Right ventricle myocardium inferior (tissue), 1 donor: ENCODE measurements at places on chromosomes 3 and 15.

DNA sequence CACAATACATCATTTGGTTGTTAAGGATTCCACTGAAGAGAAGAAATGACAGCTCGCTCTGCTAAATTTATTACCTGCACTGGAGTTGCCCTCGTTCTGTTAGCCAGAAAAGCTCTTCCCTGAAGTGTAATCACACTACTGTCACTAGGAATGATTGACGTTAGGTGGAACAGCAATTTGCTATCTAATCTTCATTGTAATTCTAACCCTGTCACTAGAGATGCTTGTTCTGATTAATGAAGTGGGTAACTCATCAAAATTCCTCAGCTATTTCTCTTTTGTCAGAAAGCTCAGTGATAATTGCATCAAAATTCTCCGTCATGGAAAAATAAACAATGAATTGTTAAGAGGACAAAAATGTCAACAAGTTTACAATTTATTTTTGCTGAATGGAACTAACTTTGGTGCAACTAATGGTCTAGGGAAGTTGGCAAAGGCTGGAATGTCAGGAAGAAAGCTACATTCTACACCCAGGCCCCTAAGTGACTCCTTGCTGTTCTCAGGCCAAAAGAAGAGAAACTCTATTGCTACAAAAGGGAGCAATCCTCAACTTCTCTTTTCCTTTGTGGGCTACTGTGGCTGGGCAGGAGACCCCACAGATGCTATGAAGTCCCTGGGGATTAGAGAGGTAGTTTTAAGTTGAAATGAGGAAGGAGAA is 34.1 kb downstream of the CCDC191 start:
- no peak for DNase-seq

GRCh38 chr3:168417016-168417415 is 321.3 kb upstream of the GOLIM4 start:
- no peak for DNase-seq

DNA sequence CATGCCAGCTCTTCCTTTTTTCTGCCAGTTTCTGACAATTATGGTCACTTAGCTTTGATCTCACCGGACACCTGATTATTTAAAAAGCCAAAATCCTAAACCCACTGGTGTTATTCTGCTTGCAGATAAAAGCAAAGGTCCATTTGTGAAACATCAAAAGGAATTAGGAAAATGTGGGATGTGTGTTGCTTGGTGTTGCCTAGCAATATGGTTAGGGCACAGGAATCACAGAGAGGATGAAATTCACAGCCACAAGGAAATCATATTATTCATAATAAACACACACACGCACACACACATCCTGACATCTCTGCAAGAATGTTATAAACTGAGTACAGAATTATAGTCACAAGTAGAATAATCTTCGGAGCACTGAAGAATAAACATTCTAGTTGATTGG is 89.3 kb upstream of the BHLHE40 start:
- DNase-seq, result no peak

DNA sequence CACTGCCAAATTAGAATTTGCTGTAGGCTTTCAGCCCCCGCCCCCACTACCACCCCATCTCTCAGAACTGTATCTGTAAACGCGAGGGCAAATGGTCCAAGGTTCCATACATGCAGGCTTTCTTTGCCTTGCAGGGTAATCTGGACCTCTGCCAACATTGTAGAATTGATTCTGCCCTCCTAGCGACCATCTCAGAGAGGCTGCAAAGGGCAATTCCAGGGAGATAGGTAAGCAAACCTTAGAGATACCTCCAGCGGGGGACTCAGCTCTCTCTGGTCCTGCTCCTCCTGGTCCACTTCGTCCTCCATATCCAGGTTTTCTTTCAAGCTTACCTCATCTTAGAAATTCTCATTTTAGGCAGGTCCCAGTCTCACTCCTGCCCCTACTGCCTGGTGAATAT is 64.4 kb downstream of the SLMAP start:
- no peak for DNase-seq

- no peak for DNase-seq
These were observed 11.0 kb downstream of the EXOG start for GRCh38 chr3:38507120-38507519.

DNA sequence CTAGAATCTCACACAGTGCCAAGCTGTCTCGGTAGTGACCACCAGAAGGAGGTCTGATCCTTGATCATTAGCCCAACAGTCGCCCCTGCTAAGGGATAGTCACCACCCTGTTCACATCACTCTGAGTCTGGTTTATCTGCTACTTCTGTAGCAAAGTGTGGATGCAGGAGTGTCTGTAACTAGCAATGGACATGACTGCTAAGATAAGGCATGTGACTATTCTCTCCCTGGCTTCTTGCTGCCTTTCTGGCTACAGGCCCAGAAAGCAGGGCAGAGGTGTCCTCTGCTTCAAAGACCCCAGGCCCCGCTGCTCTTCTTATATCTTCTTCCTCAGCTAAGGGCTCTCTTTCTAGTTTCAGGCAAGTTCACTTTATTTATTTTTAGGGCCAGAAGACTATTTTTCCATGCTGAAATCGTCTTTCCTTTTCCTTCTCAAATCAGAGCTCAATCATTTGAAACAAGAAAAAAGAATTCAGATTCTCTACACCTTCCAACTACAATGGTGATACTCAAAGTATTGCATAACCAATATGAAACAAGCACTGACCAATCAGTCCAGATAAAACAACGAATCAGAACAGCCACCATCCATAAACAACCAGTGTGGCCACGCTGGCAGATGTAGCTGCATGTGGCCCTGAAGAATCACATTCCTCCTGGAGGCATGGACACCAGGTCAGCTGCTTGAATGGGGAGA is 8.0 kb upstream of the KNG1 start:
- DNase-seq, result no peak

DNA sequence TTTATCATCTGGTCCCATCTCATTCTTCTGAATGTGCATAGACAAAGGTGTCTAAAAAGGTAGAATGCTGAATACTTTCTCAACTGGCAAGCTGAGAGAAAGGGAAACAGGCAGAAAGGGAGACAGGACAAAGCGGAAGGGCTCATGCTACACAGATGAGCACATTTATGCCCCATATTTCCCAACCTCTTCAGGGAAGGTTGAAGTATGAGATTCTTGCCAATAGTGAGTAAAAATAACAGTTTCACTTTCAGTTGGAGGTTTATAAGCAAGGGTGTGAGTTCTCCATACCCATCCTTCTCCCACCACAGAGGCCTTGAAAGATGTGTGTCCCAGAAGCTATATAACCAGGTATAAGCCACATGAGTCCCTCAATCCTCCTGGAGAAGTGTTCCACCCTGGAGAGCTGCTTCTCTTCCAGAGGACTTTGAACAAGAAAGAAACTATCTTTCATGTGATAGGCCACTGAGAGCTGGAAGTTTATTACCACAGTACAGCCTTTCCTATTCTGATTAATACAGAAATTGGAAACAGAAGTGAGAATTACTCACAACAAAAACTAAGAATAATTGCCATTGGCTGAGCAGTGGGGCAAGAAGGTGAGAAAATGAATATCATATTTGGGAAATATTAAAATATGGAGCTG is 709.4 kb upstream of the NR2F2 start:
- no peak for DNase-seq

DNA sequence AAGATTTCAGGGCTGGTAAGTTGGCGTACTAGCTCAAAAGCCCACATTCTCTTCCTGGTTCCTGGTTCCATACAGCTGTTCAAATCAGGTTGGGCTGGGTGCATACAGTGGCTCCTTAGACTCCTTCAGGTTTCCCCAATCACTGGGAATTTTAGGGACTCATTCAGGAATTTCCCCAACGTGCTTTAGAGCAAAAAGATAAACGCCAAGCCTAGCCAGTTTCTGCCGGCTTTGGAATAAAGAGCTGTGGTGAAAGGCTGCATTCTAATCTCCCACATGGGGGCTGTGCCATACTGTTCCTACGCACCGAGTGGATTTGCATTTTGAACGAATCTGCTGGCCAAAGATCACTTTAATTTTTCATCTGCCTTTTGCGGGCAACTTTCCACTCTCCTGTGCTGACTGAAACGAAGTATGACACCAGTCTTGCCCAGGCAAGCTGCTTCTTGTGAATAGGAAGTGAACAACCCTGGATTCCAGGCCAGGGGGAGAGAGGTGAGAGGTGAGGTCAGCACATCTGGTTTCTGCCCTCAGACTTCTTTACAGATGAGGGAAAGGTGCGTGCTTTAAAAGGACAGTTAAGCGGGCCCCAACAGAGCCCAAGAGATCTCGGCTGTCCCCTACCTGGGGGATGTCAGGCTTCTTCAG is 184.2 kb upstream of the PDZRN3 start:
- DNase-seq, result no peak

DNA sequence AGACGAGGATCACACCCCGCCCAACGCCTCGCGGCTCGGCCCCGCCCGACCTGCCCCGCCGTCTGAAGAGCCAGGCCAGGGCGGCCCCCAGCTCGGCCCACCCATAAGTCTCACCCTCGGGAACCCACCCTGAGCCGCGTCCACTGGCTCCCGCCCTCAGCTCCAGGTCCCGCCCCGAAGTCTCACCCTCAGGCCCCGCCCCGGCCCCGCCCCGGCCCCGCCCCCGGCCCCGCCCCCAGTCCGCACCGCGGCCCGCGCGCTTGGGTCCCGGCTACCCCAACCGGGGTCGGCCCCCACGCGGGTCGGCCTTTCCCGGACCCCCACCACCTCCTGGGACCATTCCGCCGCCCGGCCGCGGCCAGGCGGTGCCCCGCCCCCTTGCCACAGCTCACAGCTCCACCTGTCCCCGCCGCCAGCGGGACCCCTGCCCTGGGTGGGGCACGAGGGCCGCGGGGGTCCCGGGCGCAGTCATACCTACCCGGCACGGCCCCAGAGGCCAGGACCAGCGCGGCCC is 489 bp downstream of the CSPG5 start:
- no peak for DNase-seq

GRCh38 chr3:194399874-194400411 is 877 bp upstream of the GP5 start:
- no peak for DNase-seq

GRCh38 chr15:81729340-81729739 is 316.5 kb downstream of the MEX3B start:
- no peak for DNase-seq

- no peak for DNase-seq
These were observed 9.4 kb upstream of the RBMS3 start for GRCh38 chr3:29271475-29271874.

DNA sequence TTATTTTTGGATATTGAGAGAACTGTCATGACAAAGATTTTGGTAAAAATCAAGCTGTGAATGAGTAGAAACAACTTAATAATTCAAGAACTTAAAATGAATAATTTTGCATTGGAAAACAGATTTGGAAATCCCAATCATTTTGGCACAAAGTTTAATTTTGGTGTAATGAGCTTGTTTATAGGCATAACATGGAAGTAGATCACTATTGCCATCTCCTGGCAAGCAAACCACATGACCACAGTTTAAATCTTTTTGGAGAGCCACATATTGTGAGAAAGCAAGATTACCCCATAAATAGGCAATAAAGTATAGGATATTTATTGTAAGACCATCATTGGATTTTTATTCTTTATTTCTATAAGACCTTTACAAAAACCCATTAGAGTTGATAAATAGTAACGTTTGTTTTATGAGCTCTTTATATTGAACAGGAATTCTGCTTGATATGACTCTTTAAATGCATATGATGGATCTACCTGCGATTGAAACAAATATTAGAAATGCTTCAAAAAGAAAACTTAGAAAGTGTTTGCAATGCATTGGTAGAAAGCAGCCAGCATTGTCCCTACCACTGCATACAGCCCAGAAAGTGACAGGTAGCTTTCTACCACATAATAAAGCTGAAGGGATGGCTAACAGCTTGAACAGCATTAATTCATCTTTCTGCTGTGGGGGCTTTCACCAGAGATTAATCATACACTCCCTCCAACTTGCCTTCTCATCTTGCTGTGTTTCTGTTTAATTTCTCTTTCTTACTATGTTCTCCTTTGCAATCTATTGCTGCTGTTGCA is 766.8 kb downstream of the TBL1XR1 start:
- DNase-seq, result no peak

GRCh38 chr15:90362936-90363212 is 10.8 kb downstream of the ZNF774 start:
- DNase-seq, result no peak

DNA sequence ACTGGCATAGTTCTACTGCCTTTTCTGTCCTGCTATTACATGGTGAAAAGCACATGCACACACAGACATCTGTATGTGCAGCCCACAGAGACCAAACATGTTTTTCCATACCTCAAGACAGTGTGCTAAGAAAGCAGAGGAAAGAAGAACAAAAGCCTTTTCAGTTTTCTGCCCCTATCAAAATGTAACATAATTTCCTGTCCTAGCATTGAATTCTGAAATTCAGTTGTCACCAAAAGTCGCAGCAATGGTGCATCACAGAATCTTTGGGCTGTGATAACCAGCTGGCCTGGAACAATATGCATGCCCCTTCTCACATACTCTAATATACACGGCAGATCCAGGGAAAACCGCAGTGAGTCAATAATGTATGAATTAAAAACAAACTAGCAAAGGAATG is 153.8 kb upstream of the RAP2B start:
- no peak for DNase-seq

DNA sequence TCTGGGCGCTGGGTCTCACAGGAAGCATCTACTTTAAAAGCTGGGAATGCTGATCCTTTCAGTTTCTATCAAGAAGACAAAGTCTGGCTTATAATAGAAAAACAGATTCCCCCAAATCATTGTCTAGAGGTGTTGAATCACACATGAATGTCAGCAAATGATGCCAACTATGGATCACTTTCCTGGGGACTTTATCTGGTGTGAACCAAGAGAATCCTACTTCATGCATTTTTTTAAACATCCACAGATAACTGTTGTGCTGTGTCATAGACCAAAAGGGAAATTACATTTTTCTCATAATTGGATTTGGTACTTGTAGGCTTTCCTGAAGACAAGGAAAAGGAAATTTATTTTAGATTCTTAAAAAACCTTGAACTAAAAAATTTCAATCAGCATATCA is 132.7 kb downstream of the CD47 start:
- DNase-seq, result no peak

DNA sequence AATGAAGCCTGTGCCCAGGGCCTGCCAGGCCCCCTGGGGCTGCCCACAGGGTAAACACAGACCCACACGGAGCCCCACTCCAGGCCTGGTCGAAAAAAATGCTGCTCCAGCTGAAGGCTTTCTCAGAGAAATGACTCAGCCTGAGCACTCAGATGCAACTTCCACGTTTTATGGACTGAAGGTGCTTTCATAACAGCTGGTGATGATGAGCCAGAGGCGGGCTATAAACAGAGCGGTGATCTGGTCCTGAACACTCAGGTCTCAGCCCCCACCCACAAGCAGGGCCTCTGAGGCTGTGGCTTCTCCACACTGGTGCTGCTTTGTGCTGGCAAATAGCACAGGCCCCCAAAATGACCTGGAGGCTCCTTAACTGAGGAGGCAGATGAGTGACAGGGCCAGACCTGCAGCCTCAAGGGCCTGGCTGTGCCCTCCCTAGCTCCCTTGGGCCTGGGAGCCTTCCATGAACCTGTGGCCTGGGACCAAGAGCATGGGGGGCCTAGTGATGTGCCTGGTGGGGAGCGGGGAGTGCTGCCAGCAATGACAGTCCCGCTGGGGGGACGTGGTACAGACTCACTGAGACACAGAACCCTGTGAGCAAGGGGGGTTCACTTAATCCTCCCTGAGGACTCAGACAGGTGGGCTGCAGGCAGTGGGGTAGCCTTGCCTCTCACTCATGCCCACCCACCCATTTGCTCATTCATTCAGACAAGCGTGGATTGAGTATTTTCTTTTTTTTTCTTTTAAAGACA is 23.0 kb upstream of the FURIN start:
- no peak for DNase-seq

GRCh38 chr3:97612632-97613031 is 151.9 kb upstream of the ARL6 start:
- DNase-seq, result no peak

- no peak for DNase-seq
These were observed 188.5 kb downstream of the ALCAM start for GRCh38 chr3:105555206-105555605.

GRCh38 chr3:124486324-124486723 is 243.9 kb upstream of the UMPS start:
- DNase-seq, result no peak
